ENCODE measurements at places on chromosomes 6 and 20. TPM values are rescaled to one million over a fixed set of nuclear protein-coding genes. Genes with fewer than 3 reads are reported as not detected.

The POU5F1 gene
- polyA plus RNA-seq, result 4.4 TPM

The PRICKLE4 gene
- 3.7 TPM for polyA plus RNA-seq

The ZC3H12D gene
- polyA plus RNA-seq, result 0.42 TPM

The COL21A1 gene
- 16.8 TPM for polyA plus RNA-seq

The PRKN gene
- 3.5 TPM for polyA plus RNA-seq

The TGM2 gene
- polyA plus RNA-seq, result 360 TPM

The CST2 gene
- polyA plus RNA-seq, result not detected

The PGBD1 gene
- polyA plus RNA-seq, result 4.7 TPM

The GCNT2 gene
- polyA plus RNA-seq, result 1.5 TPM

The ANGPT4 gene
- polyA plus RNA-seq, result 2.0 TPM

The PKHD1 gene
- polyA plus RNA-seq, result 0.29 TPM

The TTI1 gene
- polyA plus RNA-seq, result 13.3 TPM

The WFDC12 gene
- polyA plus RNA-seq, result not detected

The SYCP2L gene
- polyA plus RNA-seq, result 0.15 TPM

The BPIFB6 gene
- not detected for polyA plus RNA-seq

The FAM184A gene
- 2.3 TPM for polyA plus RNA-seq

The PCSK2 gene
- polyA plus RNA-seq, result 8.0 TPM

The CPNE5 gene
- 3.3 TPM for polyA plus RNA-seq

The CRIP3 gene
- 1.1 TPM for polyA plus RNA-seq

The CDH4 gene
- polyA plus RNA-seq, result 0.04 TPM

The SRPK1 gene
- polyA plus RNA-seq, result 14.8 TPM
